ENCODE measurements at places on chromosomes 2 and 18. TPM values are rescaled to one million over a fixed set of nuclear protein-coding genes. Genes with fewer than 3 reads are reported as not detected.

- no peak for DNase-seq
These were observed 195.3 kb upstream of the MEIS1 start for GRCh38 chr2:66239655-66240054.

GRCh38 chr18:25229920-25230319 is 122.0 kb downstream of the ZNF521 start:
- no peak for DNase-seq

DNA sequence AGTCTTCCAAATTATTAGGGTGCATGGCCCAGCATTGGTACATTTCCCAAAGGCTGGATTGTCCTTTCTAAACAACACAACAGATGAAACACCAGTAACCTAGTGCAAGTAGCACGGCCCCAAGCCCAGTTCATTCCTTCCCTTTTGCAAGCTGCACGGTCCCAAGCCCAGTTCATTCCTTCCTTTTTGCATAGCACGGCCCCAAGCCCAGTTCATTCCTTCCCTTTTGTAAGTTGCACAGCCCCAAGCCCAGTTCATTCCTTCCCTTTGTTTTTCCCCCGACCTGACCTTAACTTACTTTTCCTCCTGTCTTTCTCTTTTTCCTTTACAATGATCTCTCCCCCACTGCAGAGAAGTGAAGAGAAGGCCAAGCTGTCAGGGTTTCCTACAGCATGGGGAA is 60.9 kb downstream of the C18orf63 start:
- no peak for DNase-seq

DNA sequence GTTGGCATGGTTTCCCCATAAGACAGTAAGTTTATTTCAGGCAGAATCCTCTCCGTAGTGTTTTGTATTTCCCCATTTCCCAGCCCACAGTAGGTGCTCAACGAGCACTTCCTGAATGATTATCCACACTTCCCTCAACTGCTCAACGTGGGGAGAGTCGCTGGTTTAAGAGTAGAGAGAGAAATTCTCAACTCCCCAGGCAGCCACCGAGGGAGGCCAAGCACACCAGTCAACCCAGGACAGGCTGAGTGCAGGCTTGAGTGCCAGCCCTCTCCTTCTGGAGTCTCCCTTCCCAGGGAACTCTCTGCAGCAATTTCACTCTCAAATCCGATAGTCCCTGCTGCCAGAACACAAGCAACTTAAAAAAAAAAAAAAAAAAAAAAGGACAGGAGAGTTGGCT is 92.0 kb upstream of the LMAN1 start:
- DNase-seq, result no peak

IL1RL1 gene
- total RNA-seq, result 23.6 TPM

GRCh38 chr18:49971462-49971861 is 158.1 kb upstream of the ACAA2 start:
- no peak for DNase-seq

DNA sequence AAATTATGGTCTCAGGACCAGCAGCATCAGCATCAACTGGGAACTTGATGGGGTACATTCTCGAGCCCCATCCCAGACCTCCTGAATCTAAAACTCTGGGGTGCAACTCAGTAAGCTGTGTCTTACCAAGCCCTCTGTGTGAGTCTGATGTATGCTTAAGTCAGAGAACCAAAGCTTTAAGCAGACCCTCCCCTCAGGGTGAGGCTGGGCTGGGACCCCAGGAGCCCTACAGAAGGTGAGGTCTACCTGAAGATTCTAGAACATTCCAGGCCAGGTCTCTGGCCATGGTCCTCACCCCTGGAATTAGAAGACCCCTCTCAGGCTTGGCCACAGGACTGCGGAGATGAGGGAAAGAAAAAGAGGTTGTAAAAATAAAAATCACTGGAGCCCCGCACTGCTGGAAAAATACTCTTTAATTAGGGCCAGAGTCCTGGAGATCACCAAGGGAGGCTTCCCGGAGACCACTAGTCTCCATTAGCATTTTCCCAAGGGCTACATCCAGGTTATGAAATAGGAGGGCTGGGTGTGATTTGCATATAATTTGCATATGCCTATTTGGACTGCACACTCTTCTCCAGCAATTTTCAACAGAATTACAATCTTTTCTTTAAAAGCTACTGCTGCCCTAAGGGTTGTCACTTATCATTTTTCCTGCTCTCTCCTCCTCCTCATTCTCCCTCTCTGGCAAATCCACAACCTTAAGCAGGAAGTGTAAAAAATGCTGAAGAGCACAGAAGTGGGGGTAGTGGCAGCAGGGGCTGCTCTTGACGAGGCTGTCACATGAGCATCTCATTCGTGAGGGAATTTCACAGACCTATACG is 100.2 kb downstream of the ZBTB7C start:
- no peak for DNase-seq

GRCh38 chr2:40315683-40316082 is 136.2 kb downstream of the SLC8A1 start:
- peak; percentile 59 for DNase-seq

ESPNL gene
- under 0.01 TPM for total RNA-seq

Measured in mammary epithelial cell (primary cell).